Adipose tissue (tissue), 3 donors: ENCODE measurements at places on chromosomes 6 and 20. TPM values are rescaled to one million over a fixed set of nuclear protein-coding genes. Genes with fewer than 3 reads are reported as not detected.

Gene FRMD1
- 0.06 TPM for polyA plus RNA-seq

Gene TRIM15
- polyA plus RNA-seq, result not detected

Gene LHFPL5
- not detected for polyA plus RNA-seq

Gene KCNB1
- 4.2 TPM for polyA plus RNA-seq

Gene APMAP
- 52.2 TPM for polyA plus RNA-seq

Gene POM121L2
- not detected for polyA plus RNA-seq

Gene SENP6
- polyA plus RNA-seq, result 16.1 TPM

Gene FGD2
- polyA plus RNA-seq, result 10.1 TPM

Gene CLPSL1
- not detected for polyA plus RNA-seq

Gene SLC12A5
- 0.39 TPM for polyA plus RNA-seq

Gene ENPP5
- 1.2 TPM for polyA plus RNA-seq

Gene NRSN1
- not detected for polyA plus RNA-seq

Gene SCUBE3
- polyA plus RNA-seq, result 0.25 TPM

Gene SPINT4
- not detected for polyA plus RNA-seq

Gene BMP6
- polyA plus RNA-seq, result 0.83 TPM

Gene GLP1R
- polyA plus RNA-seq, result 2.0 TPM

Gene FOXA2
- not detected for polyA plus RNA-seq

Gene ID1
- polyA plus RNA-seq, result 82.2 TPM

Gene KCNS1
- not detected for polyA plus RNA-seq

Gene MYH7B
- polyA plus RNA-seq, result 0.76 TPM
